ENCODE measurements at places on chromosomes 3 and 15.
A peak's percentile ranks its signal among the peaks of the same experiment; 100 is the strongest.

DNA sequence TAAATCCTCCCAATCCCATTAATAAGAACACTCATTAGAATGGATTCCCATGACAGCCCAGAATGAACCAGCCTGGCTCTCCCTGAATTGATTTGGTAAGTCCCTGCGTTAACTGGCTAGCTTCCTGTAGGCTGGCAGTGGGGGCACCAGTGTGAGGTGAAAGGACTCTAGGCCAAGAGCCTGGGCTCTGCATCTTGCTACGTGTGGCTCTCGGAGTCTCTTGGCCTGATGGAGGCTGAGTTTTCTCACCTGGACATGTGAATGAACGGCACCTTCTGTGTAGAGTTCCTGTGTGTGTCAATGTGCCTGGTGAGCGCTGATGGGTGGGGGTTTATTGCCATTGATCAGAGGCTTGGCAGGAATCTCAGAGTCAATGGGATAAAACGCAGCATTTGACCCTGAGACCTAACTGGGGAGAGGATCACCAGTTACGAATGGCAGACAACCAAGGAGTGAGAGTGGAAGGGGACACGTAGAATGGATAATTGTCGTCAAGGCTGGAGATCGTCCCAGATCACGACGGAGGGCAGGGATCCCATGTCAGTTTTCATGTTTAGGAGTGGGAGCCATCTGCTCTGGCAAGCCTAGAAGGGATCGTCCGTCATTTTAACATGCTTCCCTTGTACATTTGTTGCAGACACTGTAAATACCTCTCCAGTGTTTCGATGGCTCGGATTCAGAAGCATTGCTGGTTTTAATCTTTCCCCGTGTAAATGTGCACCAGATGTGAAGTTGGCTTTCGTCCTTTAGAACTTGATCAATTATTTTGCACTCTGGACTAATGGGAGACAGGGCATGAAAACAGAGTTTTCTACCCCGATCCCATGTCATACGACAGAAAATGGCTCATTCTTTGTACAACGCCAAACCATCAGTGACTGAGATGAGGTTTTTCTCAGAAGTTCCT is 9.0 kb upstream of the KLF13 start:
- DNase-seq: no peak

DNA sequence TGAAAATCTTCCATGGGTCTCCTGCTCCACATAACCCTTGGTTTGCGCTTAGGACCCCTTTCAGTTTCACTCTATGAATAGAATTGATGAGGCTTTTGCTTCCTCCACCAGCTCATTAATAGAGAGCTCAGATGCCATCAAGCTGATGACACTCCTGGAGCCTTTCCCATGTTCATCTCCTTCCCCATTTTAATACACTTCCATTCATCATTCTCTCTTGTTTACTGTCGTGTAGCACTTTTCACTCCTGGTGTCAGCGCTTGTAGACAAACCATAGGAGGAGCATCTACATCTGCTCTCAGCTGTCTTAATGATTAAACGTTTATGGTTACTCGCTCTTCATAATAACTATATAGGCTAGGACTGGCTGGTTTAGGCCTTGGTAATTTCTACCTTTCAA is 363.5 kb downstream of the EPHB1 start:
- DNase-seq: no peak

DNA sequence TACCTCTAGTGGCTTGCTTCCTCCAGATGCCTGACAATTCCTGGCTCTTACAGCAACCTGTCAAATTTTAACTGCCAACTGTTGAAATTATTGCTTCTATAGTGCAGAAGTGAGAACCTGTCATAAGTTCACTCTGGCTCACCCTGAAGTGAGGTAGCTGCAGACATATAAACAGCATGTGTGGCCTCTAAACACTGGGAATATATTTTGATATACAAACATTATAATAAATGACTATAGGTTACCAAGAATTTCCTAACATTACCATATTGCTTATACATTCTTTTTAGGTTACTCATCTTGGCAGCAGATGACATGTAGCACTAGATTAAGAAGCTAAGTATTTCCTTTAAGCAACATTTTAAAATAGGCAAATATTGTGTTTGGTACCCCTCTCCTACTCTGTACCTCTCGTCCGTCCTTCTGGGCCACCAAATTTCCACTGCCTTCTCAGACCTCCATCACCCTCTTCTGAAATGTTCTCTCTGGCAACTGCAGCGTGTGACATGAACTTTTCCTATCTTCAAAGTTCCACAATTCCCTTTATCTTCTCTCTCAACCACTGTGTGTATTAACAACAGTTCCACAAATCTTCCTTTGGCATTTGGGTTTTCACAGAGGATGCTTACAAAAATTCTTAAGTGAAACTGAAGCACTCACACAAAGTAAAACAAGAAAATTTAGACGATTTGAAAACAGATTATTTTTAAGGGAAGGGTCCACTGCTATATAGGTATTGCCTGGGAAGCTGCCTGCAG is 15.3 kb upstream of the XXYLT1 start:
- peak; percentile 78 for DNase-seq

DNA sequence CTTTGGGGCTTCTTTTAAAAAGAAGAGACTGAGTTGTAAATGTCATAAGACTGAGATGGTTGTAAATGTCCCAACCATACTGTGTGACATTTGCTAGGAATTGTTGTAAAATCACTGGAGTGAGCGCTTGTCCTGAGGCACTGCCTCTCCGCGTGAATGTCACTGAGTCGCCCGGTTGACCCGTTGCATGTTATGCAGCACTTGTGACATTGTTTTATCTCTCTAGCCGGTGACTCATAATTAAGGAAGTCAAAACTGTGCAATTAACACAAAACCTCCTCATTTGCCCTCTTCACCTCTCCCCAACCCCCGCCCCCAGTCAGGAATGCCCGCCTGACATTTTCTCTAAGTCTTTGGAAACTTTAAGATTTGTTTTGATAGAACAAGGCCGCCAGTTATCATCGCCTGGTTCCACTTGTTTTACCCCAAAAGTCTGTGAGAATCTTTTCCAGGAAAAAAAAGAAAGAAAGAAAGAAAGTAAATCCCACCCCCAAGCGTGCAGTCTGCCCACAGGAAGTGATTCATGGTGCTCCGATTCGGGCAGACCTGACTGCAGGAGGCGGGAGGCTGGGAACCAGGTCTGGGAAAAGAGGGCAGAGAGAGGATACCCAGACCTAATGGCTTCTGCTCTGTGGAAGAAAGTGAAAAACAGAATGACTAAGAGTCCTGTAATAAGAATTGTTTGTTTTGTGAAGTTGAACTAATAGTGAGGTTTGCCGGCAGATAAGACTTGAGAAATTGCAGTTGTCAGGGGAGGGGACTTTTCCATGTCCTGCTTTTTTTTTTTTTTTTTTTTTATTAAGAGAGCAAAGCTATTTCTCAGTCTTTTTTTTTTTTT is 84.8 kb downstream of the SMAD3 start:
- peak; percentile 99 for DNase-seq

DNA sequence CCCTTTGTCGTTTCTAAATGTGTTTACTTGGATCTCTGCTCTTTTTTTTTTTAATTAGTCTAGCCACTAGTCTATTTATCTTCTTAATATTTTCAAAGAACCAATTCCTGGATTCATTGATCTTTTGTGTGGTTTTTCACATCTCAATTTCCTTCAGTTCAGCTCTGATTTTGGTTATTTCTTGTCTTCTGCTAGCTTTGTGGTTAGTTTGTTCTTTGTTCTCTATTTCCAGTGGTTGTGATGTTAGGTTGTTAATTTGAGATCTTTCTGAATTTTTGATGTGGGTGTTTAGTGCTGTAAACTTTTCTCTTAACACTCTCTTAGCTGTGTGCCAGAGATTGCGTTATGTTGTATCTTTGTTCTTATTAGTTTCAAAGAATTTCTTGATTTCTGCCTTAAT is 446.1 kb downstream of the CNTN4 start:
- no peak for DNase-seq

- DNase-seq: no peak
Observed at GRCh38 chr3:15631426-15632211, 30.1 kb downstream of the BTD start.

GRCh38 chr15:52362497-52362896 is 66.9 kb upstream of the MYO5C start:
- DNase-seq: peak; percentile 83

GRCh38 chr3:73674280-73674679 is 49.5 kb upstream of the PDZRN3 start:
- no peak for DNase-seq

DNA sequence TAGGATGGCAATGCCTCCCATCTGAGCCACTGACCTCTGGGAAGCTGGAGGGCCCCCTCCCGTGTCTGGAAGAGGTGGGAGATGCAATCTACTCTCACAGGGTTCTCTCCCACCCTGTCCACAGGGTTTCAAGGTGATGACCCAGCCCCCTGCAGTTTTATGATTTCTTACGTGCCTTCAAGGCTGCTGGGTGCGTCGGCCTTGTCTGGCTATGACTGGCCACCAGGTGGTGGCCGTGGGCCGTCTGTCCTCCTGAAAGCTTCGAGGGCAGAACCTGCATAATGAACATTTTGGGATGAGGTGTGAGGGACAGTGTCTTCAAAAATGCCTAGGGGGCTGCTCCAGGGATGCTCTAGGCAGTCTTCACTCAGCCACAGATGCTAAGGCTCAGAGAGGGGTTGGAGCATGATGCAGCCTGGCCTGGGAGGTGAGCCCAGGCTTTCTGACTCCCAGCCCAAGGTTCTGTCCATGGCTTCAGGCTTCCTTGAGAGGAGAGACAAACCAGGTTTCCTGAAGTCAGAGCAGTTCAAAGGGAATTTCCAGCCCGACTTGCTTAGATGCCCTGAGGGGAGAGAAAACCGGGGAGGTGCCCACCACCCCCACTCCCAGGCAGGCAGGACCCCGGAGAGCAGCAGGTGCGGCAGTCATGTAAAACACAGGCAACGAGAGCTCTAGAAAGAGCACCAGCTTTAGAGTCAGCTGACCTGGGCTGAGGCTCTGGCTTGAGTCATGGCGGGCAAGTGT is 18.7 kb downstream of the ISG20 start:
- peak; percentile 65 for DNase-seq

DNA sequence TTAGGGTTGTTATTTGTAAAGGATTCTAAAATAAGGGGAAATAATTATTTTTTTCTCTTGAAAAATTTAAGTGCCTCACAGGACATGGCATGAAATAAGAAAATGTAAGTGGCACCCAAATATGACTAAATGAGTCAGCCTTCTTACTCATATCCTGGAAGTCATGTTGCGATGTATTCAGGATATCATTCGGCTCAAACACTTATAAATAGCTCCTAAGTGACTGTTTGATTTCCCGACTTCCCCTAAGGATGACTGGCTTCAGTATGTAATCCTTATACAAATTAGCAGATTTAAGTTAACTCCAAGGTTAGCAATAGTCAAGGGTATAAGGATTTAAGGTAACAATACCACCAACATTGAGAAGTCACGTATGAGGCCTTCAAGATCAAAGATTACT is 57.3 kb upstream of the OSTN start:
- peak; percentile 82 for DNase-seq

GRCh38 chr3:150096700-150097587 is 126.2 kb upstream of the PFN2 start:
- DNase-seq: no peak

GRCh38 chr3:192332386-192333291 is 394.7 kb downstream of the FGF12 start:
- no peak for DNase-seq

DNA sequence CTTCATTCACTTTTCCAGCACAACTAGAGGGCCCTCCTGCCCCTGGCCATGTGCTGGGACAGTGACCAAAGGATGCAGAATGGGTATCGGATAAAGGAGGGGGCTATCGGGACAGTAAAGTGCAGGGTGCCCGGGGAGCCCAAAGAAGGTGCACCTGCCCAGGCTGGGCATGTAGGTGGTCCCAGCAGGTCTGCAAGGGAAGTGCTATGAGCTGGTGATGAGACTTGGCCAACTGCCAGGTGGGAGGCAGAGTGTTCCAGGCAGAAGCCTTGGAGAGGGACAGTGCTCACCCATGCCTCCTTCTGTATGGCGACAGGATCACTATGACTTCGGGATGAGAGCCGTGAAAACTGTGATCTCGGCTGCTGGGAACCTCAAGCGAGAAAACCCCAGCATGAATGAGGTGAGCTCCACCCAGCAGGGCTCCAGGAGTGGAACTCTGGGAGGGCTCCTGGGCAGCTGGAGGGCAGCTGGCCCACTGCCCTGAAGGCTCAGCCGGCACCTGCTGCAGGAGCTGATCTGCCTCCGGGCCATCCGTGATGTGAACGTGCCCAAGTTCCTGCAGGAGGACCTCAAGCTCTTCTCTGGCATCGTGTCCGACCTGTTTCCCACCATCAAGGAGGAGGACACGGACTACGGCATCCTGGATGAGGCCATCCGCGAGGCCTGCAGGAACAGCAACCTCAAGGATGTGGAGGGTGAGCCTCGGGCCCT is 48.4 kb downstream of the DNAH1 start:
- no peak for DNase-seq

GRCh38 chr3:7322957-7323669 is 462.2 kb downstream of the GRM7 start:
- no peak for DNase-seq

DNA sequence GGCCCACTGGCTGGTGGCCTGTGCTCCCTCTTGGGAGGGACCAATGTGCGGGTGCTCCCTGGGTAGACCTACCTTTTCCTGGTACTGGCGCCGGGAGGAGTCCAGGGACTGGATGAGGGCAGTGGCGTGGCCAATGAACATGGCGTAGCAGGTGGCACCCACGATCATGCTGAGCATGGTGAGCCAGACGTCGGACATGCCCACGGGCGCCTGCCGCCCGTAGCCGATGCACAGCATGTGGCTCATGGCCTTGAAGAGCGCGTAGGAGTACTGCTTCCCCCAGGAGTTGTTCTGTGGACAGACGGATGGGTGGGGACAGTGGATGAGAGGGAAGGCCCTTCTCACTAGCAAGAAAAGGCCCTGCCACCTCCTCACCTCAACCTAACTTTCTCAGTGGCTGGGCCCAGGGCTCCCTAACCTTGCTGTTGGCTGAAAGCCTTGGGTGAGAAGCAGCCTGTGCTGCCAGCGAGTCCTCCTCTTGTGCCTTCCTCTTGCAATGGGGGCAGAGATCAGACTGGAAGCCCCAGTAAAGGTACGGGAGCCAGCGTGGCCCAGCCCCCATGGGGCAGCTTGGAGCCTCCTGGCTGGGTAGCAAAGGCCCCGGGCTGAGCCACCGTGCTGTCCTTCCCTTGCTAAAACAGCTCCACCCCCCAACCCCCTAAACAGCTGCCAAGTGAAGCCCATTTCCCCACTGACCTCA is 39.1 kb downstream of the HCN4 start:
- DNase-seq: no peak

- DNase-seq: no peak
Observed at GRCh38 chr3:196915375-196915774, 27.0 kb downstream of the NCBP2 start.

DNA sequence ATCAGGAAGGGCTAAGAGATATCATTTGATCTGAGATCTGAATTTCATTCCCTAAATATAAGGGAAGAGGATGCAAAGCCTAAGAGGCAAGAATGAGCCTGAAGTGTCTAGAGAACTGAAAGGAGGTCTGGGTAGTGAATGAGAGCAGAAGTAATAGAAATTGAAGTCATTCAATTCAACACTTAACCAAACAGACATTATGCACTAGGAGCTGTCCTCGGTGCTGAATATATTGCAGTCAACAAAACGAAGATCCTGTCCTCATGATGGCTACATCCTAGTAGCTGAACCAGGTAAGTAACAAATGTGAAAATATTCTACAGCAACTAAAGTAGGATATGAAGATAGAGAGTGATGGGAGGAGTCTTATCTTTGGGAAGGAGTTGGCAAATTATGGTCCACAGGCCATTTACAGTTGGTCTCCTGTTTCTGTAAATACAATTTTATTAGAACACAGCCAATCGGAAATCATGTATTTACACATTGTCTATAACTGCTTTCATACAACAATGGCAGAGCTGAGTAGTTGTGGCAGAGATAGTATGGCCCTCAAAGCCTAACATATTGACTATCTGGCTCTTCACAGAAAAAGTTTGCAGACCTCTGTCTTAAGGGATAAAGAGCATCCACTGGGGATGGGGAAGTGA is 192.9 kb upstream of the CADPS start:
- peak; percentile 49 for DNase-seq

- DNase-seq: no peak
Observed at GRCh38 chr3:81013360-81013759, 748.1 kb downstream of the GBE1 start.

Data from fibroblast of the aortic adventitia (primary cell).